ENCODE measurements at places on chromosomes 12 and 14.

- no peak for DNase-seq
Measured at GRCh38 chr12:47941475-47941780, 22.0 kb upstream of the TMEM106C start.

- DNase-seq = no peak
Measured at GRCh38 chr12:24748326-24748725, 200.6 kb downstream of the BCAT1 start.

DNA sequence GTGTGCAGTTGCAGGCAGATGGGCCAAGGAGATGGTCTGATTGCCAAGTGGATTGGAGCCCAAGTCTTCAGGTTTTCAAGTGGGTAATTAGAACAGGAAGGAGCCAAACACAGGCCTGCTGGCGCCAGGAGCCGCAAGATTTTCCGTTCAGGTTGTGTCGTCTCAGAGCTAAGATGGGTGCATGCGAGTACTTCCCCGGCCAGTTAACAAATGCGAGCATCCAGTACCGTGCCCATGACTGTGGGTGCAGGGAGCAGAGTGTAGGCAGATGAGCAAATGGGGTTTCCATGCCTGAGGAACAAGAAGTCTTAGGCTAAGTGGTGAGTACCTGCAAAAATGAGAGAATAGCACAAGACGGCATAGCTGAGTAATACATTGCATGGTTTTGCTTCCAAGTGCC lies 90.5 kb downstream of the CHST11 start:
- DNase-seq = no peak

DNA sequence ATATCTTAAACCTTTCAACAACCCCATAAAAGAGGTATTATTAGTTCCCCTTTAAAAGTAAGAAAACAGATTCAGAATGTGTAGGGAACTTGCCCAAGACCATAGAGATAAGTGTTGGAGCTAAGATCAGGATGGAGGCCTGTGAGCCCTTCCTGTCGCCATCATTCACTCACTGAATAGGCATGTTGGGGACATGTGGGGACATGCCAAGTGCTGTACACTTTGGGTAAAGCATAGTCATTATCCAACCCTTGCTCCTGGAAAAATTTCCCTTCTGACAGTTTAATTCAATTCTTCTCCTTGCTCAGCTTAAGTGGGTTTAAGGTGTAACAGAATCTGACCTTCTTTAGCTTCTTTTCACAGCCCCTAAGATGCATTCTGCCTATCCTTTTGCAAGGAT lies 28.0 kb upstream of the C12orf42 start:
- DNase-seq = no peak

- DNase-seq = no peak
Measured at GRCh38 chr14:100403105-100403504, 80.0 kb downstream of the SLC25A47 start.

GRCh38 chr14:31045501-31046080 lies 19.4 kb upstream of the STRN3 start:
- no peak for DNase-seq
